ENCODE measurements at places on chromosomes 5 and 9.
A peak's percentile ranks its signal among the peaks of the same experiment; 100 is the strongest.

- DNase-seq, result peak; percentile 28
These were observed 20.3 kb downstream of the CDC14B start for GRCh38 chr9:96599298-96599697.

DNA sequence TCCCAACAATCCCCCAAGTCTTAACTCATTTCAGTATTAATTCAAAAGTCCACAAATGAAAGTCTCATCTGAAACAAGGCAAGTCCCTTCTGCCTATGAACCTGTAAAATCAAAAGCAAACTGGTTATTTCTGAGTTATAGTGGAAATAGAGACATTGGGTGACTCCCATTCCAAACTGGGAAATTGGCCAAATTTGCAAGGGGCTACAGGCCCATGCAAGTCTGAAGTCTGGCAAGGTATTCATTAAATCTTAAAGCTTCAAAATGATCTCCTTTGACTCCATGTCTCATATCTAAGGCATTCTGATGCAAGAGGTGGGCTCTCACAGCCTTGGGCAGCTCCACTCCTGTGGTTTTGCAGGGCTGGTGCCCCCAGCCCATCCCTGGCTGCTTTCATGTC is 167.9 kb downstream of the HTR1A start:
- DNase-seq, result no peak

DNA sequence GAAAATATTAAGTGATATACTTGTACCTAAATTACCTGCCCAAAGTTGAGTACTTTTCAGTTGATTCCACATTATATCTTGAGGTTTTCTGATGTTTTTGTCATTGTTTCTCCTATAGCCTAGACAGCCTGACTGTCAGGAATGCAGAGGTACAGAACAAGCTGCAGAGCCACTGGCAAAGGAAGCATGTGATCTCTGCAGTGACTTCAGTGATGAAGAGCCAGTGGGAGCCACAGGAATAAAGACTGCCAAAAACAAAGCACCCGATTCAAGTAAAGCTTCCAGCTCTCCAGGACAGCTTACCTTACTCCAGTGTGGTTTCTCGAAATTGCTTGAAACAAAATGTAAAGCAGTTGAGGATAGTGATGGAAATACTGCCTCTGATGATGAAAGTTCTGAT is 96.3 kb downstream of the ERCC6L2 start:
- DNase-seq, result no peak

DNA sequence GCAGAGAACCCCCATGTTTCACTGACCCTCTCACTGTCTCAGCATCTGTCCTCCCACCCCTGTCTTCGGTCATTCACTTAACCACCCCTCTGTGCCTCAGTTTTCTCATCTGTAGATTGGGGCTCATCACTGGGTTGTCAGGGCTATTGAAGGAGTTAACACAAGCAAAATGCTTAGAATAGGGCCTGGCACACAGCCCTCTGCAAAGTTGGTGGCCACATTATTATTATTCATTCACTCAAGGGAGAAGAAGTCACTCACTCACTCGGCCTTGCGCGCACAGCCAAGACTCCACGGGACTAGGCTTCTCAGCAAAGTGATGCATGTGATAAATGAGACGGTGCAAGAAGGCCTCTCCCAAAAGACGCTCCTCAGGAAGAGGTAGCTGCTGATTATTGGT is 8.0 kb downstream of the PDGFRB start:
- no peak for DNase-seq

- DNase-seq, result no peak
These were observed 215.0 kb downstream of the MELK start for GRCh38 chr9:36787709-36788108.

GRCh38 chr5:11822598-11822997 is 81.6 kb downstream of the CTNND2 start:
- no peak for DNase-seq

DNA sequence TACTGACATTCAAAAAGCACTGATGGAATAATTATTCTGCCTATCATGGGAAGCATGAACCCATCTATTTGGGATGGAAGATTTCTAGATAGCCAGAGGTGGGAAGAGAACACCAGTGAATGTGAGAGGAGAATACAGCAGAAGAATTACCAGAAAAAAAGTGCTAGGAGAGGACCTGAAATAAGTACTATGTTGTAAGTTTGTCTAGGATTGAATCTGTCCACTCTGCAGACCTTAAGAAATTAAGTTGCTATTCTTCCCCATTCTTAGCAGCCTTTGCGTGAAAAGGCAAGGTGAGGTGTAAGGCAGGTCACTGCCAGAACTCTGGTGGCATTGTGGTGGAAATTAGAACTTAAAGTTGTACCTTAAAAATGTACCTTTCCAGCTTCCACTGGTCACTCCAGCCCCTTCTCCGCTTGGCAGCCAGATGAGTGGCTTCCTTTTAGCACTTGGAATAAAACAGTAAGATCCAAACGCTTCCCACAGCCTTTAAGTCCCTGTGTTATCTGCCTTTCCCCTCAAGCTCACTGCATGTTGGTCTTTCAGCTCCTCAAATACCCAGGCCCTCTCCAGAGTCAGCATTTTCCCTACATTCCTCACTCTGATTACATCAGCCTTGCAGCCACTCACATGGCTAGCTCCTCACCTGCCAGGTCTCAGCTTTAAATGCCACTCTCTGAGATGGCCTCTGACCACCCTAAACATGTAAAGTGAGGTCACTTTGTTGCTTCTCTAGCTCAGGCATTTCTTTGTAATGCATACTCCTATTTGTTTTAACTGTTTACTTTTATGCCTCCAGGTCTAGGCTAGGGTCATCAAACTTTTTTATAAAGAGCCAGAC is 253.0 kb downstream of the EPB41L4A start:
- DNase-seq, result no peak

- no peak for DNase-seq
These were observed 31.3 kb downstream of the PARP8 start for GRCh38 chr5:50697739-50698138.

GRCh38 chr5:10304932-10305331 is 2.8 kb downstream of the CMBL start:
- DNase-seq, result no peak

Measured in fibroblast of skin of right quadriceps (primary cell).